Activated T-cell treated with anti-CD3 and anti-CD28 coated beads, Interleukin-2, amount 50 U/mL, for 48 hours (primary cell): ENCODE measurements at places on chromosomes 11 and 22.

- DNase-seq, result no peak
Observed at GRCh38 chr22:24433828-24434470, 6.5 kb downstream of the ADORA2A start.

GRCh38 chr11:74538680-74539079 lies 45.2 kb upstream of the LIPT2 start:
- no peak for DNase-seq

GRCh38 chr22:29146091-29146560 lies 59.6 kb upstream of the EMID1 start:
- DNase-seq, result no peak

- DNase-seq, result no peak
Observed at GRCh38 chr11:6841694-6842093, 3.8 kb upstream of the OR10A5 start.
